A549 treated with AZD2906 at 1 μM for 4 hours (cell line): ENCODE measurements at places on chromosomes 11 and 22. TPM values are rescaled to one million over a fixed set of nuclear protein-coding genes. Genes with fewer than 3 reads are reported as not detected.

Gene GAL
- 12.0 to 27.0 TPM (median 22.8 TPM) in 5 replicates for total RNA-seq

Gene GGTLC3
- total RNA-seq: not detected in 5 replicates

Gene APLNR
- total RNA-seq: 0.03 TPM in 2 of 5 replicates, not detected in the others

Gene NFAM1
- not detected in 5 replicates for total RNA-seq

Gene EFCAB6
- 0.28 to 0.70 TPM (median 0.42 TPM) in 5 replicates for total RNA-seq

Gene POU2AF1
- 0.17 TPM in 1 of 5 replicates, not detected in the others for total RNA-seq

Gene SCGB1D2
- not detected in 5 replicates for total RNA-seq

Gene MOV10L1
- not detected in 5 replicates for total RNA-seq

Gene CLDN5
- total RNA-seq: not detected in 5 replicates

Gene TYR
- total RNA-seq: not detected in 5 replicates

Gene PRAME
- 90.0 to 109 TPM (median 99.8 TPM) in 5 replicates for total RNA-seq

Gene DDIAS
- 13.7 to 17.9 TPM (median 15.3 TPM) in 5 replicates for total RNA-seq

Gene MMP8
- total RNA-seq: not detected in 5 replicates
